ENCODE measurements at places on chromosomes 5 and 9. TPM values are rescaled to one million over a fixed set of nuclear protein-coding genes. Genes with fewer than 3 reads are reported as not detected.

GRCh38 chr5:171295299-171295698, 13.7 kb upstream of the TLX3 start:
- DNase-seq: no peak

GRCh38 chr9:126471084-126471624, 142.6 kb upstream of the LMX1B start:
- peak; percentile 97 for DNase-seq

DNA sequence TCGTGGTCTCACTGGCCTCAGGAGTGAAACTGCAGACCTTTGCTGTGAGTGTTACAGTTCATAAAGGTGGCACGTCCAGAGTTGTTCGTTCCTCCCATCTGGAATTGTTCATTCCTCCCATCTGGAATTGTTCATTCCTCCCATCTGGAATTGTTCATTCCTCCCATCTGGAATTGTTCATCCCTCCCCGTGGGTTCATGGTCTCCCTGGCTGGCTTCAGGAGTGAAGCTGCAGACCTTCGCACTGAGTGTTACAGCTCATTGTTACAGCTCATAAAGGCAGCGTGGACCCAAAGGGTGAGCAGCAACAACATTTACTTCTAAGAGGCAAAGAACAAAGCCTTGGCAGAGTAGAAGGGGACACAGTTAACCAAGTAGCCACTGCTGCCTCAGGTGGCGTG, 69.1 kb downstream of the GCNT1 start:
- DNase-seq: no peak

DNA sequence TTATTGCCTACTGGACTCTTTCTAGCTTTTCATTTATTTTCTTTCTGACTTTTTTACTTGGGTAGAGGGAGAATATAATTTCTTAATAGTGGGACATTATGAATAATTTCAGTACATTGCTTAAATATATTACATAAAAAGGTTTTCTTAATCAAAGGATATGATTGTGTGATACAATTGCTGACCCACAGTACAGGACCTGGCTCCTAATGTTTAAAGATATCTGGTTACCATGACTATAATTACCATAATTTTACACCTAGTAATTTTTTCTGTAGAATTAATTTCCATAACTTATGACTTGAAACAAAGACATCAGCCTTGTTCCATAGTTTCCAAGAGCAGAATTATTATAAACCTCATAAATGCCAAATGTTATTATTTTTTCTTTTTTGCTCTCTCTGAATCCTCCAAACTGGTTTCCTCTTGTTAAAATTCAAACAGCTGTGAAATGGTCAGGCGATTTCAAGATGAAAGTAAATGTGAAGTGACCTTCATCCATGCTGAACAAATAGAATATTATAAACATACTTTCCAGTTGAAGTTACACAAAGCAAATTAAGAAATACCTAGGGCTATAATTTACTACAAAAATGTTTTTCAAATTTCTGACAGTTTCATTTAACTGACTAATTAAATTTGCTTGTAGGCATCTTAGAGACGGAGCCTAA, 301.2 kb upstream of the TYRP1 start:
- DNase-seq: no peak

DNA sequence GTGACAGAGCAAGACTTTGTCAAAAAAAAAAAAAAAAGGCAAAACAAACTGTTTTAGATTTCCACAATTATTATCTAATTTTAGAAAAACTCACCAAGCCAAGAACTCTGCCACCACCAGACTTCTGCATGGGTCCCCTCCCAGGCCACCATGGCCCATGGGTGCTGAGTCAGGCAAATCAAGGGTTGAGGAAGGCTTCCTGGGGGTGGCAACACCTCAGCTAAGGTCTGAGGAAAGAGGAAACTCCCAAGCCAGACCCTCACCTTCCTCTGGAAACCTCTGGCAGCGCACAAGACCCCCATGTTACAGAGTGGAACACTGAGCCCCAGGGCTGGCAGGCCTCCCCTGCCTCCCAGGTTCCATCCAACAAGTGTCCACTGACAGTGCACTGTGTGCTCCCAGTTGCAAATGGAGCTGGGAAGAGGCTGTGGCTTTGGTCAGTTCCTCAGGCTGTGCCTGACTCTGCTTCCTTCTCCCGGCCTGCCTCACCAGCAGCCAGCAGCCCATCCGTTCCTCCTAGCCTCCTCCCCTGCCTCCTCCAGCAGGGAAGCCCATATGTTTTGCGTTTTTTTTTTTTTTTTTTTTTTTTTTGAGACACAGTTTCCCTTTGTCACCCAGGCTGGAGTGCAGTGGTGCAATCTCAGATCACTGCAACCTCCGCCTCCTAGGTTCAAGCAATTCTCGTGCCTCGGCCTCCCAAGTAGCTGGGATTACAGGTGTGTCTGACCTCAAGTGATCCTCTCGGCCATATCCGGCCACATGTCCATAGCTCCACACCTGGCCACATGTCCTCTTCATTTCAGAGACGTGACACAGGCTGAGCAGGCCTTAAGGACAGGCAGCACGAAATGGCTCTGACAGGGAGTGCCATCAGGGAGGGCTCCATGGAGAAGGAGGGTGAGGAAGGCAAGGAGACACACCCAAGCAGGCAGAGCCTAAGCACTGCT, 3.5 kb upstream of the SUSD3 start:
- DNase-seq: no peak

DNA sequence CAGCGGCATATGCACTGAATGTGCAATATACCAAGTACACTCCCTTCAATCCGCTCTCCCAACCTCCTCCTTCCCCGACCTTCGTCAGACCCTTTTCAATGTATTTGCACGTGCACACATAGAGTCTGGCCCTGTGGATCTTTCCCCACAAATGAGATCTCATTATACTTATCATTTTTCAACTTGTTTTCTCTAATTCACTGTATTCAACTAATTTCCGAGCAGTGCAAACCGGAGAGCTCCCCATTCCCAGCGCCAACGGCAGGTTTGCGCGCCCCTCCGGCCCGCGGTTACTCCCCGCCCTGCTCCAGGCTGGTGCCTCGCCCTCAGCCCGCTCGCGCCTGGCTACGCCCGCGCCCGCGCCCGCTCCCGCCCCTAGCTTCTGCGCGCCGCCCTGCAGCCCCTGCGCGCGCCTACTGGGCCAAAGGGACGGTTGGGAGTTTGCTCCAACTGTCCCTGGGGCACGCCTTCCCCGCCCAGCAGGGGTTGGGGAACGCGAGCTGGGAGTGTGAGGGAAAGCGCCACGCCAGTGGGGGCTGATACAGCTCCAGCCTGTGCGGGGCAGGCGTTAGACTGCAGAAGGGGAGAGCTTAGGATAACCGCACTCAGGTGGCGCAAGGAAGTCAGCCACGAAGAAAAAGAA, 3.3 kb upstream of the CDC20B start:
- peak; percentile 28 for DNase-seq

GRCh38 chr9:130328349-130328801, 62.8 kb downstream of the HMCN2 start:
- DNase-seq: peak; percentile 23

DNA sequence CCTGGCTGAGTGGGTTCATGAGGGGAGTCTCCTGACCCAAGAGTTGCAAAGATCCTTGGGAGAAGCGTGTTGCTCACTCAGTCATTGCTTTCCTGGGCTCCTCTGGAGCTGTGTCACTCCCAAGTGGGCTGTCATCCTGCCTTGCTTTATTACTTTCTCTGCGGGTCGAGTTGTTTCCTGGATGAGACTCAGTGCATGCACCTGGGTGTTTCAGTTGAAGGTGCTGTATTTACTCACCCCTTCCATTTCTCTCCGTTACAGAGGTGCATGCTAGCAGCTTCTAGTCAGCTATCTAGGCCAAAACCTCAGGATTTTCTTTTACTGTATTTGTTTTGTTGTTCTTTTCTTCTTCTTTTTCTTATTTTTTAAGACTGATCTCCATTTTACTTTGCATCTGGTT, 785.5 kb upstream of the EDIL3 start:
- no peak for DNase-seq

DNA sequence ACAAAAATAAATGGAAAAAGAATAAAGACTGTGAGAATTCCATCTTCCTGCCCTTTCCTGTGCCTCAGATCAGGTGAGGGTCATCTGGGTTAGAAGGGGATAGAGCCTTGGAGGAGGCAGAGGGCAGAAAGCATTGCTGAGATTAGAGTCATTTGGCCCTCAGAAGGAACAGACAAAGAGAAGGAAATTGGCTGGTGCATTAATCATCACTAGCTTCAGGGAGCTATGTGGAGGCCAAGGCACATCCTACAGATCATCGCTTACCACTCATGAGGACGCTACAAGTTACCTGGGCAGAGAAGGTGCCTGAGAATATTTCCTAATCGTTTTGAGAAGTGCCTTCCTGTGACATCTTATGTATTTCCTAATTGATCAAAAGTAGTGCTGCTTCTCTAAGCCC, 74.5 kb downstream of the C7 start:
- no peak for DNase-seq

DNA sequence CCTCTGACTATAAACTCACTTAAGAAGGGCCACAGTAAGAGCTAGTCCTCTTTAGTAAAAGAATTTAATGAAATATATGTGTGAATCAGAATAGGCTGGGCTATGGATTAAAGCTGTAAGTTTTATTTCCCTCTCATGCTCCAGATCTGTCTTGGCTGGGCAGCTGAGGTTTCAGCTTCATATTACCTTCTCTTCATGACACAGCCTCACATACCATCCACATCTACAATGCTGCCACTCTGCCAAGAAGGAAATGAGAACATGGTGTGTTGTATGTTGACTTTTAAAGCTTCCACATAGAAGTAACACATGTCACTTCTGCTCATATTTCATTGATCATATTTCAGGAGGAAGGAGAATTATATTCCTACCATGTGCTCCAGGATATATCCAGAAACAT, 776.0 kb upstream of the ACO1 start:
- peak; percentile 84 for DNase-seq

- no peak for DNase-seq
Measured at GRCh38 chr9:33184963-33185362, 17.8 kb upstream of the B4GALT1 start.

- DNase-seq: peak; percentile 23
Measured at GRCh38 chr9:96136992-96137670, 164.8 kb downstream of the HSD17B3 start.

- DNase-seq: no peak
Measured at GRCh38 chr5:113524927-113525326, 11.4 kb downstream of the YTHDC2 start.

DNA sequence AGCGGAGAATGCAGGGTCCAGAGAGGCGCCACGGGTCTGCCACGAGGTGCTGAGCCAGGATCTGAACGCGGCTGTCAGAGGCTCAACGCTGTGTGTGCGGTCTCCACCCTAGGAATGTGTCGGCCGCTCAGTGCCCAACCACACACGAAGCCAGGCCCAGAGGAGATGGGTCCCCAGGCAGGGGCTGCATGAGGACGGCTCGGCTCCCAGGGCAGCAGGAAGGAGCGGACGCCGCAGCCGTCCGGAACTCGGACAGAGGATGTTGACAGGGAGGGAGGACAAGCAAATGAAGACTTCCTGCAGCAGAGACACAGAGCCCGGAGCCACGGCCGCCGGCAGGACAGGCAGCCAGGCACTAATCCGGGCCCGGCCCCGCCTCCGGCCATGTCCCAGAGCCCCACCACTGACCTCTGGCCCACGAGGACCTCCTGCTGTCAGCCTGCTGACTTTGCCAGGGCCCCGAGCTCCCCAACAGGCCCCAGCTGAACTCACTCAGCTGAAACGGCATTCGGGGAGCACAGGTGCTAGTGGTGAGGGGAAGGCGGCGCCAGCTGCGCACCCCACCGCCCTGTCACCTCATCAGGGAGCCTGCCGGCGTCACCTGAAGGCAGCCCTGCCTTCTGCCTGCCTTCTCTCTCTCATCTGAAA, 12.7 kb downstream of the VAV2 start:
- no peak for DNase-seq

DNA sequence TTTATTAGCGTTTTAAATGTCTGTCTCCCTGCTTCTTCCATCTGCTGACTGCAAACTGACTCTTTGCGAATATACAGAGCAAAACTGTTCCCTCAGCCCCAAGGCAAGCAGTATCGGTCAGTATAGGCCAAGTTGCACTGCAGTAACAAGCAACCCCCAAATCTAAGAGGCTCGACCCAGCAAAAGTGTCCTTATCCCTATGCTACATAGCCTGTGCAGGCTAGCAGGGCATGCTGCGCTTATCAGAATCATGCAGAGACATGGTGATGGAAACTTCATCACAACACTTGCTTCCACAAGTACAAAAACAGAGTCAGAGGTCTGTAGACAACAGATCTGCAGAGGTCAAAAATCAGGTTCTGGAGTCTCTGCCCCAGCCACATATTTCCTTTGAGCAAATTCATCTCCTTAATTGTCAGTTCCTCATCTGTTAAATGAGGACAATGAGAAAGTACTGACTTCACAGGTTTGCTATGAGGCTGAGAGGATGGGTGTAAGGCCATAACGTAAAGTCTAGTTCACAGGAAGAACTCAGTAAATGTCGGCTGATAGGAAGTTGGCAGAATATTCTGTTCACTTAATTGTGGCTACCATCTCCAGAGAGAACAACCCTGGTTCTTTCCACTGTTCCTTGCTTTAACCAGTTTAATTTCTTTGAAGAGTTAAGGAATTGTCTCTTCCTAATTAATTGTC, 9.6 kb upstream of the IL17B start:
- DNase-seq: no peak

DNA sequence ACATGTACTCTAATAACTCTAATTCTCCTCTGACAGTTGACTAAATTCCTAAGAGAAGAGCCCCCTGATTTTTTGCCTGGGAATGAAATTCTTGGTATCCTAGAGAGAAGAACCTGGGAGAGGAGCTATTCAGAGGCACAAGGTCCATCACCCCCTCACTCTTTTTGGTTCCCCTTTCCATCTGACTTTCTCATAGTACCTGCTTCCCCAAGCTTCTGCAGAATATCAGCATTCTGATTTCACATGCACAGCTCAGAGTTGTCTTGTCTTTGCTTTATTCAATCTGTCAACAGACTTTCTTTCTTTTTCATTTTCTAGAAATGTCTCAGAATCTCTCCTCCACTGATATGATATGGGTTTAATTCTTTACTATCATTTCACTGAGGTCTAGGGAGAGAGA, 141.5 kb upstream of the FBXL17 start:
- no peak for DNase-seq

GRCh38 chr5:169871826-169872490, 108.3 kb downstream of the INSYN2B start:
- DNase-seq: no peak

DNA sequence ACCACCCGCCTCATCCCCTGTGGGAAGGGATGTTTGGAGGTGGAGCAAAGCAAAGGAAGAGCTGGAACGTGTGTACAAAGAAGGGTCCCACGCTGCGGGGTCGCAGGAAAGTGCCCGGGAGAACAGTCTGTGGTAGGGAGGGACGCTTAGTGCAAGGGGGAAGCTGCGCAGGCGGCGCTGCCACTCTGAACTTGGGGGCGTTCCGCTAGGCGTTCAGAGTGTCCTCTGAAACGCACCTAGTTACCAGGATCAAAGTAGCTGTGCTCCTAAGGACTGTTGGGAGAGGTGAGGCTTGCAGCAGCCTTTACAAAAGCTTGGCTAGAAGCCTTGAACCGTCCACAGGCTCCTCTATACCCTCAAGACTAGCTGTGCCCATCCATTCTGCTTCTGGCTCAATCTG, 29.3 kb upstream of the PDE8B start:
- DNase-seq: no peak

MCC gene
- total RNA-seq: 9.2 TPM

SMIM33 gene
- total RNA-seq: not detected

CNTNAP3B gene
- total RNA-seq: not detected

NRG2 gene
- total RNA-seq: not detected

PCDHA9 gene
- total RNA-seq: not detected

GLE1 gene
- total RNA-seq: 50.1 TPM

BARX1 gene
- total RNA-seq: not detected
